ENCODE measurements at places on chromosomes 16 and 17. TPM values are rescaled to one million over a fixed set of nuclear protein-coding genes. Genes with fewer than 3 reads are reported as not detected.

DNA sequence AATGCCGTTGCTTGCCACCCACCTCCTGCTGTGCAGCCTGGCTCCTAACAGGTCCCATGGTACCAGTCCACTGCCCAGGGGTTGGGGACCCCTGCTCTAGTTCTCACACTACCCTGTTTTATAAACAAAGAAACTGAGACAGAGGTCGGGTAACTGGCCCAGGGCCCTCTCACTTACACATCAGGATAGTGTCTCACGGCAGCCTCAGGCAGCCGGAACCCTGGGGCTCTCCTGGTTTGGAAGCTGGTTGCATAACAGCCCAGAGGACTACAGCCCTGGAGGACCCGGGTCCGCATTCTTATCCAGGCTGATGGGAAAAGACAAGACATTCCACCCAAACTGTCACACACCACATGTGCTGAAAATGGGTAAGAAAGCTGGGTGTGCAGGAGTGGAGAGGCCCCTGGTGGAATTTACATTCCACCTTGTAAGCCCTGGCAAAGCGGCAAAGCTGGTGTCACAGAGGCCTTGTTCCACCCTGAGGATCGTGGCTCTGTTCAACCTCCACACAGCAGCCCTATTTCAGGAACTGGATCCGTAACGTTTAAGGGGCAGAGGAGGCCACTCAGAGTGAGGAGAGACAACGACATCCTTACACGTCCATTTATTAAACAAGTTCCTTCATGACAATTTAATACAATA is 9.8 kb downstream of the CMTM3 start:
- no peak for DNase-seq

- DNase-seq, result peak; percentile 72
Measured at GRCh38 chr16:48384520-48385252, 527 bp downstream of the SIAH1 start.

The CSH2 gene
- total RNA-seq, result not detected

The SLFN12L gene
- 1.0 TPM for total RNA-seq

The KRTAP2-1 gene
- not detected for total RNA-seq
